ENCODE measurements at places on chromosomes 6 and 20.

DNA sequence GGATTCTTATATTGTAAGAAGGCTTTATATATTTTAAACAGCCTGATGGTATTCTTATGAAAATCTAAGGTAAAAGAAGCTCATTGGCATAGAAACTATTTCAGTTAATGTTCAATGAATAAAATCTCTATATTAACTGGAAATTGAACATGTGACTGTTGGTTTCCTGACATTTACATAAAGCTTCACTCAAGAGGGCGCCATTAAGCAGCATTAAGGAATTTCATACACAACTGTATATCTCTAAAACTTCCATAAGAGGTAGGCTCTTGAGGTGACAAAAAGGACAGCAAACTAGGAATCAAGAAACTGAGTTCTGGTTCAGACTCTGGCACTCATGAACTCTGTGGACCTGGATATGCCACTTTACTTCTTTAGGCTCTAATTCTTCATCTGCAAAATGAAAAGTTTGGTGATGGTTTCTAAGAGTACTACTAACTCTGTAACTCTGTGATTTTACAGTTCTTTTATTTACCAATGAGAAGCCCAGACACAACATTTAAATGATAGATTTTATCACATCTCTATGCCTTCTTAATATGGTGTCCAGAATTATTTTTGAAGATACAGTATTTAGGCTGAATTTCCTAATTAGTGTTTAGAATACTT, 147.5 kb downstream of the FLRT3 start:
- no peak for DNase-seq

- DNase-seq: no peak
Observed at GRCh38 chr6:137892271-137892708, 25.2 kb downstream of the TNFAIP3 start.

DNA sequence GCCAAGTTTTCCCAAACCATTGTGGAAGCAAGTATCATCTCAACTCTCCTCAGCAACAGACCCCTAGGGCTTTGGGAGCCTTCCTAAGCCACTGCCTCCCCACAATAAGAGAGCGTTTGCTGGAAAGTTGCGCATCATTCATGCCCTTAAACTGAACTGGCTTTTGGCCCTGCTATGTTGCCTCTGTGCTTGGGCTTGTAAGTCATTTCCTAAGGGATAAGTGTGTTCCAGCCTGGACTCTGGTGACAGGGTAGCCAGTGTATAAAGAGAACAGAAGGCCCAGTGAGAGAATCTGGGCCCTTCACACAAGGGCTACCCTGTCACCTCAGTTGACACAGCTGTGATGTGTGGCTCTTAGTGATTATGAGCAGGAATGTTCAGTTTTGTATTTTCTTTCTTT, 77.8 kb downstream of the COL9A1 start:
- no peak for DNase-seq

DNA sequence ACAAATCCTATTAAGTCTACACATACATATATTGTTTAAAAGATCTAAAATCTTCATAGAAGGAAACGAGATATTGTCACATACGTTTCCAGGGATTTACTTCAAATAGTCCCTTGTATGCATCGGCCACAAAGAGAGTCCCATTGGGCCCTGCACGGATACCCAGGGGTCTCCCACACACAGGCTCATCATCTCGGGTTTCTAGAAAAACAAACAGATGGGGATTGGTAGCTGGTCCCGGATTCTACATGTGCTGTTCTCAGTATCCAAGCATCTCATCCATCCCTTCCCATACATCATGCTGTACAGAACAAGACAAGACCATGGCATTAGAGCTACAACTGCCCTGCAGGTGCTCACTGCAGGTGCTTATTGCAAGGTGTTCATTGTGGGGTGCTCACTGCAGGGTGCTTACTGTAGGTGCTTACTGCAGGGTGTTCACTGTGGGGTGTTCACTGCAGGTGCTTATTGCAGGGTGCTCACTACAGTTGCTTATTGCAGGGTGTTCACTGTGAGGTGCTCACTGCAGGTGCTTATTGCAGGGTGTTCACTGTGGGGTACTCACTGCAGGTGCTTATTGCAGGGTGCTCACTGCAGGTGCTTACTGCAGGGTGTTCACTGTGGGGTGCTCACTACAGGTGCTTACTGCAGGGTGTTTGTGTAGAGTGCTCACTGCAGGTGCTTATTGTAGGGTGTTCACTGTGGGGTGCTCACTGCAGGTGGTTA, 21.0 kb downstream of the APMAP start:
- DNase-seq: no peak
